CD8-positive, alpha-beta memory T cell (primary cell): ENCODE measurements at places on chromosomes 4 and X. TPM values are rescaled to one million over a fixed set of nuclear protein-coding genes. Genes with fewer than 3 reads are reported as not detected.

GRCh38 chrX:43266487-43266886, 389.6 kb upstream of the MAOA start:
- no peak for DNase-seq

Gene PHOX2B
- total RNA-seq, result not detected

GRCh38 chr4:142265946-142266345, 580.2 kb downstream of the INPP4B start:
- no peak for DNase-seq

GRCh38 chr4:53366301-53366716, 448 bp upstream of the SCFD2 start:
- DNase-seq, result no peak

Gene ZNF185
- 0.82 TPM for total RNA-seq

Gene UGT2B15
- not detected for total RNA-seq

- no peak for DNase-seq
Measured at GRCh38 chr4:107834241-107834794, 9.6 kb downstream of the SGMS2 start.

- no peak for DNase-seq
Measured at GRCh38 chr4:159398236-159398638, 295.4 kb downstream of the RAPGEF2 start.

GRCh38 chr4:188552741-188553275, 413.6 kb downstream of the TRIML1 start:
- DNase-seq, result no peak
